ENCODE measurements at places on chromosomes 11 and 22.
A peak's percentile ranks its signal among the peaks of the same experiment; 100 is the strongest.

DNA sequence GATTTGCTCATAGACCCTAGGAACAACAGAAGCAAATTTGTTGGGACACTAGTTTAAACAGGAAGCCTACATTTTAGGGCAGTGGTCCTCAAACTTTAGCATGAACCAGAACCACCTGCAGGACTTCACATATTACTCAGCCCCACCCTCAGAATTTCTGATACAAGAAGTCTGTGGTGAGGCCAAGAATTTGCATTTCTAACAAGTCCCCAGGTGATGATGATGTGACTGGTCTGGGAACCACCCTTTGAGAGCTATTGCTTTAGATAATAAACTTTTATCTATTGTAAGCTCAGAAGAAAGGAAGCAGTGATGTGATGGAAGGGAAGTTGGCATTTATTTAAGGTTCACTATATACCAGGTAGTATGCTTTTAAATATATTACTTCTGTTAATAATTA, 194.0 kb downstream of the FAM181B start:
- DNase-seq: no peak

GRCh38 chr11:2517386-2518064, 72.7 kb downstream of the KCNQ1 start:
- peak; percentile 54 for DNase-seq

DNA sequence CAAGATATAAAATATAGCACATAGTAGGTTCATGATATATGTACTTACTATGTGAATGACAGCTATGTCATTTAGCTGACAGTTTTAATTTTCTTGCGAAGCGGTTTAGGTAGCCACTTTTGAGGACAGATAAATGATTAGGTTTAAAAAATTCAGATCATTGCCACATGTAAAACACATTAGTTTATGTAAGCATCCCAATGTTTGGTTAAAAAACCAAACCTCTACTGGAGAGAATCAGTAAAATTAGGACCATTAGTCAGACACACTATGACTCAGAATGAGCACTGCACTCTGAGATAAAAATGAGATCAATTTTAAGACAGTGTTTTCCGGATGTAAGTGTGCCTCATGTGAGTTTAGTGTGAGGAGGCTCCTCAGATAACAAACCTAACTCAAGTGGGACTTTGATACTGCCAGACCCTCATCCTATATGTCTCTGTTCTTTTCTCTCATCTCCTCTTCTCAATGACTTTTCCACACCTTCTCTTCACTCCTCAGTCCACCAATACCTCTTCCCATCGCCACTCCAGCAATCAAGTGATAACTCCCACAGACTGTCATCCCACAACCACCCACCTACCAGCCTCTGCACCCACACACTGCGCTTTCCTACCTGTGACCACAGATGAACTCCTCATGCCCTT, 6.8 kb upstream of the OR2AT4 start:
- no peak for DNase-seq

DNA sequence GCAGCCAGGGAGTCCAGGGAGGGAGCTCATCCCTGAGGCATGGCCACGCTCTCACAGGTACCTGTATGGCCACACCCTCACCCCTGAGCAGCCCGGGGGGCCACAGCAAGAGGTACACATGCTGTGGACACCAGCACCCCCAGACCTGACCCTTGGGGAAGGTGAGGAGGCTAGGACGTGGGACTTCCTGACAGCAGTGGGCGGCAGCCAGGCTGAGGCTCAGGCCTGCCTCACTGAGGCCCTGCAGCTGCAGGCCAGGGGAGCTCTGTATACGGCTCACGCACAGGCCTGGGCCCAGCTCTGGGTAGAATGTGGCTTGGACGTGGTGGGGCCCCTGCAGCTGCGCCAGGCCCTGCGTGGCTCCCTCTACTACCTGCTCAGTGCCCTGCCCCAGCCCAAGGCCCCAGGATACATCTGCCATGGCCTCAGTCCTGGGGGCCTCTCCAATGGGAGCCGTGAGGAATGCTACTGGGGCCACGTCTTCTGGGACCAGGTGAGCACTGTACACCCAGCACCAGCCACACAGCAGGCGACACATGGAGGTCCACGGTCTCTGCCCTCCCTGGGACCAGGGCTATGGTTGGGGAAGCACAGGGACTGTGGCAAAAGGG, 1.8 kb downstream of the PGGHG start:
- peak; percentile 59 for DNase-seq

- DNase-seq: no peak
Observed at GRCh38 chr11:67438158-67438902, 848 bp upstream of the PTPRCAP start.

DNA sequence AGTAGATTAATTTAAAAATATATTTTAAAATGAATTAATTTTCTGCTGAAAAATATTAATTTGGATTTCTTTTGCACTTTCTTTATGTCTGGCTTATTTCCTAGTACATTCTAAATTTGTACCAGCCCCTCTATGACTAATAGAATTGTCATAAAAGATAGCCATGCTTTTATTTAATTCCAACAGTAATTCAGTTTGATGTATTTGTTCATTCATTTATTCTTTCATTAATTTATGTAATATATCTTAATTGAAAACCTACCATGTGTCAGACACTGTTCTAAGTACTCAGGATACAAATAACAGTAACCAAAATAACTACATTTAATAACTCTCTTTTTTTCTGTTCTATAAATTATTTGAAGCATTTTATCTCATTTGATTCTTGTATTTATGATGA, 264.0 kb upstream of the CCDC179 start:
- DNase-seq: no peak

GRCh38 chr22:37162221-37163095, 12.7 kb upstream of the IL2RB start:
- no peak for DNase-seq
